Thyroid gland (tissue), 4 donors: ENCODE measurements at places on chromosomes 7 and 10. TPM values are rescaled to one million over a fixed set of nuclear protein-coding genes. Genes with fewer than 3 reads are reported as not detected.
A peak's percentile ranks its signal among the peaks of the same experiment; 100 is the strongest.

The H2BK1 gene
- total RNA-seq: not detected

The MACC1 gene
- 4.2 TPM for total RNA-seq

The LRRC17 gene
- 3.4 TPM for total RNA-seq

The VPS26A gene
- 38.0 TPM for total RNA-seq

The CREB3L2 gene
- total RNA-seq: 86.1 TPM

The ELN gene
- 65.7 TPM for total RNA-seq

The NEURL1 gene
- total RNA-seq: not detected

The SPDYE6 gene
- not detected for total RNA-seq

The OPN1SW gene
- not detected for total RNA-seq

The HBP1 gene
- total RNA-seq: 172 TPM

The NACAD gene
- 1.2 TPM for total RNA-seq

DNA sequence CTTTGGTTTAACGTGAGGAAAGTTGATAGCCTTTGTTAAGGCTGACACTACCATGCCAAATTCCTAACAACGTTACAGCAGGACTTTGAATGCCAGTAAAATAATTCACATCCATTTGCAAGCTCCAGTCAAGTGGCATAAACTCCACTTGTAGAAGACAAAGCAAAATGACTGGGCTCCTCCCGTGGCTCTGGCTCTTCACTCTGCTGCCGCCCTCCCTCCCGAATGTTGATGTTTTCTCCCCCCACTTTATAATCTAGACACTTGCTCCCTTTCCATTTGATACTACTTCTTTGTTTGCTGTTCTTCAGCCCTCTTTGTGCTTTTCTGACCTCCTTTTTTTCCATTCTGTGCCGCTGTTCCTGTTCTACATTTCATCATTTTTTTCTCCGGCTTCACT is 22.8 kb upstream of the ITGB8 start:
- H3K36me3 ChIP-seq: no peaks in the 10 kb centered on the region
- no peak overlapping the region for H3K27ac ChIP-seq
- no peak for DNase-seq

DNA sequence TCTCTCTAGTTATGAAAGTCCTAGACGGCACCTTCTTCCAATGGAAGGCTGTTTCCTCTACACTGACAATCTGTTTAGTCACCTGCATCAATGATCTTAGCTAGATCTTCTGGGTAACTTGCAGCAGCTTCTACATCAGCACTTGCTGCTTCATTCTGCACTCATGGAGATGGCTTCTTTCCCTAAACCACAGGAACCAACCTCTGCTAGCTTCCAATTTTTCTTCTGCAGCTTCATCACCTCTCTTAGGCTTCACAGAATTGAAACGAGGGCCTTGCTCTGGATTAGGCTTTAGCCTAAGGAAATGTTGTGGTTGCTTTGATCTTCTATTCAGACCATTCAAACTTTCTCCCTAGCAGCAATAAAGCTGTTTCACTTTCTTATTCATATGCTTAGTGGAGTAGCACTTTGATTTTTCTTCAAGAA is 24.6 kb downstream of the NAMPT start:
- H3K4me1 ChIP-seq: no peaks in the 10 kb centered on the region
- H3K36me3 ChIP-seq: peaks cover 9% of the 10 kb centered on the region
- H3K4me3 ChIP-seq: no peak overlapping the region
- no peak overlapping the region for H3K27ac ChIP-seq

GRCh38 chr10:63493004-63493403 is 27.2 kb upstream of the JMJD1C start:
- no peaks in the 10 kb centered on the region for H3K36me3 ChIP-seq
- H3K27me3 ChIP-seq: no peaks in the 10 kb centered on the region
- no peak for DNase-seq

DNA sequence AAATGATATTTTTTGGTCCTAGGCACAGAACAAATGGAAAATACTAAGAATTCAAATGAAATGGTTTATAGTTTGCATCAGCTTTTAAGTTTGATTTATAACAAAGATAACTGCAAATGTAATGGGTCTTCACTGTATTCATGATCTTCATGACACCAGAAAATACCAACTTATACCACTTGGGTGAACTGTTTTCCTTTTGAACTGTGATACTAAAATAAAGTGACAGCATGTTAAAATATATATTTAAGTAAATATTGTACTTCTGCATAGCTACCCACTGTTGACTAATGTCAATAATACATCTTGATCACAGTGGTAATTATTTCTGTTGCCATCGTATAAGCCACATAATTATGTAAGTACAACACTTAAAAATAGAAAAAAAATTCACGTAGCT is 442.0 kb upstream of the ANKRD30A start:
- no peaks in the 10 kb centered on the region for H3K36me3 ChIP-seq
- no peaks in the 10 kb centered on the region for H3K27me3 ChIP-seq
- H3K4me1 ChIP-seq: no peaks in the 10 kb centered on the region
- no peak overlapping the region for H3K4me3 ChIP-seq
- no peak overlapping the region for H3K27ac ChIP-seq
- DNase-seq: no peak

DNA sequence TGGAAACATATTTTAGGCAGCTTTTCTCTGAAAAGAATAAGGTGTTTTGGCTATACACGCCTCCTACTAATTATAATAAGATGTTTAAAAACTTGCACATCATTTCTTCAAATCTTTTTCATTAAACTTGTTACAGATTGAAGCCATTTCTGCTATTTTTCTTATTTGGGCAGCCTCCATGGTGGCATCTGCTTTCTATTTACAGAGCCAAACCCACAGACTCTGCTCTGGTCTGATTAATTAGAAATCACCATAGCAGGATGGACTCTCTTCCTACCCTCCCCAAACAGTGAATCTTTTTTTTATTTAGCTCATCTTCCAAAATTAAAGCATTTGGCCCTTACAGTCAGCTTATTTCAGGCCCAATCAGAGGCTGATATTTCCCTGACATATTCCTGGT is 85.7 kb upstream of the AOAH start:
- H3K4me3 ChIP-seq: no peak overlapping the region
- H3K27me3 ChIP-seq: no peaks in the 10 kb centered on the region
- H3K27ac ChIP-seq: no peak overlapping the region
- no peaks in the 10 kb centered on the region for H3K36me3 ChIP-seq
- no peaks in the 10 kb centered on the region for H3K4me1 ChIP-seq

DNA sequence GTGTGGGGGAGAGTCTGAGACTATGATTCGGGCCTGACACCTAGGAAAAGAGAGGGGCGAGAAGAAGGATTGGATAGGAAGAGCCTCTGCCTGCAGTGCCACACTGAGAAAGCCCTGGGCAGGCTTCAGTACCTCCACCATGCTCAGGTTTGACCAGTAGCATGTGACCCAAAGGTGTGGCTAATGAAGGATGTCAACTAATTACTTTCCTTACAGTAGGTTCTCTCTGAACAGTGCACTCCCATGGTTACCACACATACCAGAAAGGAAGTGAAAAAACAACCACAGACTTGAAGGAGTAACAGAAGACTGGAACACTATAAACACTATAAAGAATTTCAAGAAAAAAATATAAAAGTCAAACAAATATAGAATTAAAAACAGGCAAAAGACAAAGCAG is 46.2 kb downstream of the SEM1 start:
- no peaks in the 10 kb centered on the region for H3K36me3 ChIP-seq
- H3K27ac ChIP-seq: no peak overlapping the region
- no peak for DNase-seq
- no peak overlapping the region for H3K4me3 ChIP-seq

DNA sequence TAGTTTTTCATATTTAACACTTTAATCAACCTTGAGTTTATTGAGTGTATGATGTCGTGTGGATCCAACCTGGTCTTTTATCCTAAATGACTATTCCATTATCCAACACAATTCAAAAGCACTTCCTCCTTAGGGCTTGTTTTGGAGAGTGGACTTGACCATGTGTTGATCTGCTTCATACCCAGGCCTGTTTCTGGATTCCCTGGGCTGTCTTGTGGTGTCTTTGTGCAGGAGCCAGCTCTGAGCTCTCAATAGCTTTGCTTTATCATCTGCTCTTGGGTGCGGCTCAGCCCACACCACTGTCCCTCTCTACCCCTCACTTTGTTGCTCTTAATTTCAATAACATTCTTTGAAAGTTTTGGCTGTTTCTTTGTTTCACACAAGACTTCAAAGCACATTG is 70.9 kb upstream of the CHST15 start:
- no peak overlapping the region for H3K4me3 ChIP-seq
- H3K36me3 ChIP-seq: no peaks in the 10 kb centered on the region
- no peaks in the 10 kb centered on the region for H3K4me1 ChIP-seq
- no peak overlapping the region for H3K27ac ChIP-seq
- no peaks in the 10 kb centered on the region for H3K27me3 ChIP-seq

DNA sequence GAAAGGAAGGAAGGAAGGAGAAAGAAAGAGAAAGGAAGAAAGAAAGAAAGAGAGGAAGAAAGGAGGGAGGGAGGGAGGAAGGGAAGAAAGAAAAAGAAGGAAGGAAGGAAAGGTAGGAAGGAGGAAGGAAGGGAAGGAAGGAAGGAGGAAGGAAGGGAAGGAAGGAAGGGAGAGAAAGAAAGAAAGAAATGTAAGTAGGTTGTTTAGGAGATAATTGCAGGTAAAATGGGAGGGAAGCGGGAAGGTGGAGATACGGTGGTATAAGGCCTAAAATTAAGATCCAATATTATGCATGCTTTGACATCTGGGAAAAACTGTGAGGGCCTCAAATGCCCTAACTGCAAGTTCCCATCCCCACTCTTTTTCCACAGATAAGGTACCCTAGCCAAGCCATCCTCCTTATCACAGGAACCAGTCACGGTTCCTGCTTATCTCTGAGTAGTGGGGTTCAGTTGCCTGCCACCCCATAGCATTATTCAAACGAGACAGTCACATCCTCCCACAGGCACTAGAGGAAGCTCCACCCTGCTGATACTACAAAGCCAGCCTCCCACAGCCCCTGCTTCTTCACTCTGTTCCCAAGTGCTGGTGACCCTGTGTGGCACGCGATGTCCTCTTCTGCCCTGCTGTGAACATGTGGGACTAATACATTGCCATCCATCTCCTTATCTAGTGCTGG is 28.7 kb downstream of the ST8SIA6 start:
- no peaks in the 10 kb centered on the region for H3K4me1 ChIP-seq
- DNase-seq: no peak
- no peaks in the 10 kb centered on the region for H3K27me3 ChIP-seq

- no peak overlapping the region for H3K4me3 ChIP-seq
- no peak overlapping the region for H3K27ac ChIP-seq
- no peaks in the 10 kb centered on the region for H3K4me1 ChIP-seq
- H3K27me3 ChIP-seq: no peaks in the 10 kb centered on the region
- peaks cover 14% of the 10 kb centered on the region for H3K36me3 ChIP-seq
Observed at GRCh38 chr7:17339952-17340351, 41.5 kb downstream of the AHR start.

DNA sequence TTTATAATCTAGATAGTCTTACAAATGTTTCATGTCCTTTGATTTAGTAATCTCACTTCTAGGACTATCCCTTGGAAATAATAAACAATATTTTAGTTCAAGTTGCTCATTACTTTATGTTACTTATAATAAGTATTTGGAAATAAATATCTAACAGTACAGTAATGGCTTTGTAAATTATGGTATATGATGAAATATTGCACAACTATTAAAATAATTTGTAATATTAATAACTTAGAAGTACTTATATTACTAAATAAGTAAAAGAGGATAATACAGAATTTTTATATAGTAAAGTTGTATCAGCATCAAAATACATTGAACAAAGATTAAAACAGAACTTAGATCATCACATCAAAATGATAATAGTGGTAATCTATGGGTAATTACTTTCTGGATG is 41.1 kb downstream of the SP4 start:
- H3K27ac ChIP-seq: no peak overlapping the region
- no peaks in the 10 kb centered on the region for H3K36me3 ChIP-seq
- DNase-seq: no peak

DNA sequence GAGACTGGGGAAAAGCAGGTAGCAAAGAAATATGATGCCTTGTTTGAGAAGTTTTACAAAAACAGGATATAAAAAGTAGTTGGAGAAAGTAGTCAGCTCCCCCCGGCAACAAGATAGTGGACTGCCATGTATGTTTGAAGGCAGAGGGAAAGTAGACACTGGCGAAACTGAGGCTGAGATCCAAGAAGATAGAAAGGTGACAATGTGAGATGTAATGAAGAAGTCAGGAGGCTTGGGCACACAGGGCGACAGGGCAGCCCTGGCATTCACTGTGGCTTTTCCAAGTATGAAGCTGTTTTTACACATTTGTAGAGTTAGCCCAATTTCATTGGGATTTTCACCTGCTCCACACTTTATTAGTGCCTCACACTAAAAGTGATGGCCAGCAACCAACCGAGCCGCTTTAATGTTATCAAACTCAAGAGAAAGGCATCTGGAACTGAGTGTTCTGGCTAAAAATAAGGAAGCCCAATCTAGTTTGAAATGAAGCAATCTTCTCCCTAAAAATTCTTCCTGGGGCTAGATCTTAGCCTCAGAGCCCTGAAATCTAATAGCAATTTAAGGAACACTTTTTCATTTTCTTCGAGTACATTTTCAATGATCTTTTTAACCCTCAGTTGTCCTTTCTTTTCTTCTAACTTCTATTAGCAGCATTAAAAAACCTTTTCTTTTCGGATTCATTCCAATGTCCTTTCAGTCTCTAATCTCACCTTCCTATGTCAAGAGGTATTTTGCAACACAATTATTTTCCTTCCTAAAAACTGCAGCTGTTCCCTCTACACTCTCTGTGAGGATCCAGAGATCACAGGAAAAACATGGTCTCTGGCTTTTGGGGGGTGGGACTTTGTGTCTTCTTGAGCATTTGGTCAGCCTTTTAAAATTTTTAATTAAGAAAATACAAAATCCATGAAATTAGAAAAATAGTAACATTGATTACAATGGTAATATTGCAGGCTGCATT is 108.0 kb downstream of the RNLS start:
- no peaks in the 10 kb centered on the region for H3K27me3 ChIP-seq
- no peak overlapping the region for H3K4me3 ChIP-seq
- H3K36me3 ChIP-seq: no peaks in the 10 kb centered on the region

- H3K27ac ChIP-seq: peak overlapping the region; percentile 87
- no peaks in the 10 kb centered on the region for H3K36me3 ChIP-seq
- H3K4me1 ChIP-seq: peaks cover 38% of the 10 kb centered on the region
- DNase-seq: peak; percentile 45
- H3K4me3 ChIP-seq: peak overlapping the region; percentile 86
- no peaks in the 10 kb centered on the region for H3K27me3 ChIP-seq
Observed at GRCh38 chr10:118045837-118046394, 825 bp downstream of the RAB11FIP2 start.

- H3K4me3 ChIP-seq: no peak overlapping the region
- no peaks in the 10 kb centered on the region for H3K36me3 ChIP-seq
- no peaks in the 10 kb centered on the region for H3K4me1 ChIP-seq
- DNase-seq: no peak
- H3K27ac ChIP-seq: no peak overlapping the region
Observed at GRCh38 chr7:132494474-132494873, 81.8 kb downstream of the PLXNA4 start.

GRCh38 chr7:95322396-95322795 is 1.9 kb downstream of the PON1 start:
- no peak for DNase-seq
- H3K4me3 ChIP-seq: no peak overlapping the region
- H3K27me3 ChIP-seq: no peaks in the 10 kb centered on the region

- H3K27me3 ChIP-seq: peaks cover 5% of the 10 kb centered on the region
- no peaks in the 10 kb centered on the region for H3K36me3 ChIP-seq
- DNase-seq: no peak
Observed at GRCh38 chr10:123990889-123991288, 99.3 kb upstream of the CPXM2 start.

- DNase-seq: no peak
- no peaks in the 10 kb centered on the region for H3K27me3 ChIP-seq
- peaks cover 8% of the 10 kb centered on the region for H3K4me1 ChIP-seq
- no peak overlapping the region for H3K4me3 ChIP-seq
Observed at GRCh38 chr7:98618786-98619185, 1.7 kb downstream of the NPTX2 start.

- H3K4me3 ChIP-seq: no peak overlapping the region
- H3K36me3 ChIP-seq: no peaks in the 10 kb centered on the region
- no peaks in the 10 kb centered on the region for H3K4me1 ChIP-seq
- H3K27ac ChIP-seq: no peak overlapping the region
Observed at GRCh38 chr10:88379575-88379974, 203.5 kb downstream of the RNLS start.
